ENCODE measurements at places on chromosomes 5 and 9.
A peak's percentile ranks its signal among the peaks of the same experiment; 100 is the strongest.

DNA sequence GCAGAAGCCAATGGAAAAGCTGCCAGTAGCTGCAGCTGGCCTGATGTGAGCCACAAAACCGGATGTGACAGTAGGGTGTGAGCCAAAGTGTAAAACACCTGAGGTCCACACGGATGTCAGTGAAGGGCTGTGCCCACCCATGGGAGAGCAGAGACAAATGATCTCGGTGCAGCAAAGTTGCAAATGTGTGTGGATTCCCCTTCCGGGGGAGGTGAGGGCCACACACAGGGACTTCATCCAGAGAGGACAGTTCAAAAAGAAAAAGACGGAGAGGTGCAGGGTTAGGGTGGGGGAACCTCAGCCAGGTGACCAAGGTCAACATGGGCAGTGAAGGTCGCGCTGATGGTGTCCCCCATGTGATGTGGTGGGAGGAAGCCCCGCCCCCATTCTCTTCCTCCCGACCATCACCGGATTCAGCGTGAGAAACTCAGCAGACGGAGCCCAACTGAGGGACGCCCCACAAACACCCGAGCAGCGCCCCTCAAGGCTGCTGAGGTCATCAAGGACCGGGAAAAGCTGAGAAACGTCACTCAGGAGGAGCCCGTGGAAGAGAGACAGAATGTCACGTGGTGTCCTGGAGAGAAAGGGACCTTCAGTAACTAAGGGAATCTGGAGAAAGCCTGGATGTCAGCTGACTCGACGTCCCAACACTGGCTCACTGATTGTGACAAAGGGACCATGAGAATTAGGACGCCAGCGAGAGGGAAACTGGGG lies 11.4 kb upstream of the PTGDS start:
- DNase-seq: no peak

DNA sequence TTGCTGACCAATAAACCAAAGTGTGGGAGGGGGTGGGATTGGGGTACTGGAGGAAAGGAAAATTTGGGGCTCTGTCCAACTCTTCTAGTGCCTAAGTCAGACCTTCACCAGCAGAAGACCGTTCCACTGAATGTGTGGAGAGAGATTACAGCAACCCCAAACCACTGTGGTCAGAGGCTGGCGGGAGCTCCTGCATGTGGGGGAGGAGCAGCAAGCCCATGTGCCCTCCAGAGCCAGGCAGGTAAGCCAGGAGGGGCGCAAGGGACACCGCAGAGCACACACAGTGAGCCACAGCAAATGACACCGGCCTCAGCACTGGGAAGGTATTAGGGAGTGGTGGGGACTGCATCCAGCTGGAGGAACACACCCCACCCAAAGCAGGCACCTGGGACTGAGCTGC lies 62.9 kb downstream of the SMIM23 start:
- DNase-seq: no peak

GRCh38 chr9:89405826-89406225 lies 87.5 kb downstream of the SECISBP2 start:
- DNase-seq: no peak

DNA sequence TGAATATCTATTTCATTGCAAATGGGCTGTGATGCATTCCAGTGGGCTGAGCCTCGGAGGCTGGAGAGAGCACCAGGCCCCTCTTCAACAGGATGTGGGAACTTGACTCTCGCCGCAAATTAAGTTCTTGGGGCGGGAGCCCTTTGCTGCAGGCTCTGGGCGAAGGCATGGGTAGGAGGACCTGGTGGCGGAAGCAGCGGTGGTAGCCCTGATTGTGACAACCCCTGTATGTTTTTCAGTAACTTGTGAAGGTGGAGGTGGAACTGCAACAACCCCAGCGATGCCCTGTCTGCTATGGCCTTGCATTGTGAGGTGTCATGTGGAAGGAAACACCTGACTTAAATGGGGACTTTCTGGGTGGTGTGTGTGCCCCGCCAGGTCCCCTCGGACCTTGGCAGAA lies 9.4 kb downstream of the FYB1 start:
- no peak for DNase-seq

- DNase-seq: no peak
Observed at GRCh38 chr9:134589748-134590147, 51.9 kb upstream of the COL5A1 start.

- DNase-seq: no peak
Observed at GRCh38 chr5:92548346-92548745, 1032.7 kb downstream of the NR2F1-AS1 start.

DNA sequence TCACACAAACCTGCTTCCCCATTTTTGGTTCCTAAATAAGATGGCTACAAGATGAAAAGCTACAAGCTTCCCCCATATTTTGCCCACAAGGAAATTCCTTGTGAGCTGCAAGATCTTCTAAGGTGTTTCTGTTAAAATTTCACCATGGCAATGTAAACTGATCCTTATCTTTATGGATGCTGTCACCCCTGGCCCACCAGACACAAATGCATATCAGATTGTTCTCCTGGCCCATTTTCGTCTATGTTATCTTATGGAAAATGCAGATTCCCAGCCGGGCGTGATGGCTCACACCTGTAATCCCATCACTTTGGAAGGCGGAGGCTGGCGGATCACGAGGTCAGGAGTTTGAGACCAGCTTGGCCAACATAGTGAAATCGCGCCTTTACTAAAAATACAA lies 65.1 kb upstream of the IL6ST start:
- no peak for DNase-seq

- no peak for DNase-seq
Observed at GRCh38 chr9:1236061-1236460, 185.9 kb downstream of the DMRT2 start.

DNA sequence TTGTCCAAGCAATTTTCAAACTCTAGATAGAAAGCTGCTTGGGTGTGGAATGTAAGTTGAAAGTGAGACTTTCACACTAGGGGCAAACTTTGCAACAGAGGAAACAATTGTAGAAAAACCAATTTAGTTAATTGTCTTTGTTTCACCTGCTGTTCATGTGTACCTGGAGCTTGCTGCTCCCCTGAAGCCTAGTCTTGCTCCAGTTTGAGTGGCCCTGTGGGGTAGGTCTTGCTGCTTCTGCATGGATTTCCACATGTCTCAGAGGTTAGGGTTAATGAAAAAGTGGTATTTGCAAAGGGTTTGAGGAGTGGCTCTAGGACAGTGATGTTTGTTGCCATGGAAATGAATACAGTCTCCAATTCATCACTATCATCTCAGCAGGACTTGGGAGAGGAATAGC lies 182.2 kb downstream of the FSTL4 start:
- DNase-seq: no peak

GRCh38 chr9:70945301-70945700 lies 176.1 kb downstream of the TRPM3 start:
- no peak for DNase-seq

- no peak for DNase-seq
Observed at GRCh38 chr9:126159430-126160060, 167.1 kb upstream of the MVB12B start.

DNA sequence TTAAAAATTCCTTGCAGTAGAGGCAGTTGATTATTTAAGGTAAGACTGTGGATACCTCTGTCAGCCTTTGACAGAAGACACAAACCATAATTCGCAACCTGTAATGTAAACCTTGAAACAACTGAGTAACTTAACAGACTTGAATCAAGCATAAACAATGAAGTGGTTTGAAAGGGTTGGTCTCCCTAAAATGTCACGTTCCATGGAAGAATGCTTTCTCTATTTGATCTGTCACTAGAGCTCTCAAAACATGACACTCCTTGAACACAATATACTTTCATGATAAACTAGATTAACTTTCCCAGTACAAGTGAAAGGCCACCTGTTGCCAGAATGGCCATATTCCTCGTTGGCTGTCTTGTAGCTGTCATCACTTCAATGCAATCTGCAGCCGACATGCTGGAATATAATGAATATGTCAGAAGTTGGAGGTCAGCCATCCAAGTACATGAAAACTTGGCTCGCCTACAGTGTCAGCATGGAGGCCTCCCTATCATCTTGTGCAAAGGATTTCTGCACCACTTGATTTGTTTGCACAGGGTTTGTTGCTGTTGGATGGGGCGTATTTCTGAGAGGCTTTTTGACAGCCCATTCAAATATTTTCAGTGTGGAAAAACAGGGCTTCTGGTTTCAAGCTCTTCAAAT lies 228.0 kb downstream of the TLE4 start:
- DNase-seq: peak; percentile 39

GRCh38 chr5:33769968-33770367 lies 121.8 kb downstream of the ADAMTS12 start:
- no peak for DNase-seq

DNA sequence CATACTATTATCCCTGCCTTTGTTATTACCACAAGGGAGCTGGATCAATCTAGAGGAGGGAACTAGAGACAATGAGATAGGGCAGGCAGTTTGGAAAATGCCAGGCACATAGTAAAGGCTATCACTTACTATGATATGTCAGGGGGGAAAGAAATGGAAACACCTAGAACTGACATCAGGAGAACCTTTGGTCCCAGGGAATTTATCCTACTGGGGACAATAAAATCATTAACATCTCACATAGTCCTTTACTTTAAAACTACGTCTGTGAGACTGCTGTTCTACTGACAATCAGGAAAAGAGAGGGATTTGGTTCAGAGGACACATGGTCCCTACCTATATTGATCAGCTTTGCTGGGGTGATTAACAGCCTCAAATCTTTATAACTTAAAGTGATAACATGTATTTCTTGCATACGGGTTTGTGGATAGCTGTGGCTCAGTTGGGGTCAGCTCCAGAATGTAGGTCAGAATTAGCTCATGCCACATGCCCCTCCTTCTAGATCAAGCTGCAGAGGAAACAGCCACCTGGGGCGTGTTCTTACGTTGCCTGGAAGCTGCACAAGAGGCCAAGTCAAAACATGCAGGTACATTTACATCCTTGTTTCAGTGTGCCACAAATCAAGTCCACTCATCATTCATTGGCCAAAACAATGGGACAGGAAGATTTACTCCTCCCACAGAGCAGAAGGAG lies 43.9 kb upstream of the ALDOB start:
- DNase-seq: no peak

DNA sequence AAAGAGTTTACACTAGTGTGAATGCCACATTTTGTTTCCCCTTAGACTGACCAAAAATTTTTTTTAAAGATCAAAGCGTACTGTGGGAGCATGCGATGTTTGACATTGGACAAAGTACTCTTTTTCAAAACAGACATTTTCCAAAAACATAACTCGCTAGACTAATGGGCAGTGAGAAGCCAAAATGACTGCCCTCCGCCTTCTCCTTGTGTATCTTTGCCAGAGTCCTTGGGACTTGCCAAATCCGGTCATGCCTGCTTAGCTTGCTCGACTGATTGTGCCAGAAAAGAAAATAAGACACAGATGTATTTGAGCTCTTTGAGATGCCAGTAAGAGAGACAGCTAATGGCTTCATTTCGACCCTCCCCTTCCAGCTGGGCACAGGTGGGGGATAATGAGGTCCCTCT lies 157.5 kb downstream of the MAPKAP1 start:
- no peak for DNase-seq

- no peak for DNase-seq
Observed at GRCh38 chr9:89757776-89758528, 153.1 kb downstream of the GADD45G start.

DNA sequence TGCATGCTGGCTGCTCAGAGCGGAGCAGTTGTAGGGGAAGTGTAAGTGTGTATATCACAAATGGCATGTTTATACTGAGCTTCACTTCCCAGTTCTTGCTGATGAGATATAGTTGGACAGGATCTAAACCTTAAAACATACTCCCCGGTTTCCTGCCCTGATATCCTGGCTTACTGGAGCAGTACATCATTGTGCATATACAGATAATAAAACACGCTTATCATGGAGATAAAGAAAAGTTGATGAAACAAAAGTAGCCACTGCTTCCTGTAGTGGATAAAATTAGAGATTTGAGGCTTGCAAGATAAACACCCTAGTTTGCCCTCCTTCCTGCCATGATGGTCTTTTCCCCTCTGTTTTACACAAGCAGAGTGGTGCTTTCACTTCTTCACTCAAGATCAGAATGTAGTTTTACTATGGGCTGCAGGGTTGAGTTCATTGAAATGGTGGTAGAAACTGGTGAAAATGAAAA lies 15.0 kb downstream of the NPR3 start:
- no peak for DNase-seq

DNA sequence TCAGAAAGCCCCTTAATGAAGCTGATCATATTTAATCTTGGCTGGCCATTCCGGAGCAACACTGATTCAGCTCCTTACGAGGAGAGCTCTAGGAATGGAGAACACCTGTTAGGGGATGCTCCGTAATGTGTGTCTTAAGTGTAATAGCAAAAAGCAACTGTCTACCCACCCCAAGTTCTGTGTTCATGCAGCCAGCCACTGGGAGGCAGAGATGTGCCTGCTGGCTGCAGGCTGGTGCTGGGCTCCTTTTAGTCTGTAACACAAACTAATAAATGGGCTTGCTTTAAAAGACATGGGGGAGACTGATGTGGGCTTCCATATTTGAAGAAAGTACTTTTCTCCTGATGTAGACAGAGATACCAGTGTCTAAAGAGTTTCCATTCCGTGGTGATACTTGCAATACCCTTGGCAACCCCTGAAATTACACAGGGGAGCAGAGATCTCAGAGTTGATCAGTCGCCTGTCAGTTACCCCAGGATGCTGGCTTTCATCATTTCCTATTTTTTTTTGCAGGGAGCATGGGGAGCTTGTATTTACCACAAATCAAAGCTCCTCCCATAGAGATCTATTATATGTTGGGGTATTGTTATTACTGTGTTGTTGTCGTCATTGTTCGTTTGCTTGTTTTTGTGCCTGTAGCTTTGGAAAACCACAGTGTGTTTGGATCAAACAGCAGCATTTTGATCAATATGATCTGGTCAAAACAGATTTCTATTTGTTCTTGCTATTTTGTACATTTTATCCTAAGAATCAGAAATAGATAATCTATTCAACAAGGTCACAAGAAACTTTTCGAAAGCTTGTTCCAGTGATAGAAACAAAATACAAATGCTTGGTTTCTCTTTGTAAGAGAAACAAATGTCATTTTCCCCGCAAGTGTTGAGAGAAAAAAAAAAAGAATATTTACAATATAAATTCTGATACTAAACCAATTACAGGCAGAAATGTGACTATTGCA lies 65.8 kb downstream of the MTX3 start:
- no peak for DNase-seq

DNA sequence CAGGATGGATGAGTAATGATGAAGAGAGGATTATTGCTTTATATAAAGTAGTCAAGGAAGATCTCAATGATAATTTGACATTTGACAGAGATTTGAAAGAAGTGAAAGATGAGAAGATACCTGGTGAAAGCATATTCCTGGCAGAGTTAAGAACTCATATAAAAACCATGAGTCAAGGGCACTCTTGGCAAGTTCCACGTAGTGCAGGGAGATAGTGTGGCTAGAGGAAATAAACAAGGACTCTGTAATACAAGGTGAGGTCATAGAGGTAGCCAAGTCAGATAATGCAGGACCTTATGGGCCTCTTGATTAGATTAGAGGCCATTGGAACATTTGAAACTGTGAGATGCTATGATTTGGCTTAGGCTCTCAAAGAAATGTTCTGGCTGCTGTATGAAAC lies 72.3 kb downstream of the HCN1 start:
- DNase-seq: no peak

Data from smooth muscle cell of the brain vasculature (primary cell).